ENCODE measurements at places on chromosomes 16 and 17.

- no peak for DNase-seq
Observed at GRCh38 chr17:56897646-56898424, 16.0 kb downstream of the TRIM25 start.

DNA sequence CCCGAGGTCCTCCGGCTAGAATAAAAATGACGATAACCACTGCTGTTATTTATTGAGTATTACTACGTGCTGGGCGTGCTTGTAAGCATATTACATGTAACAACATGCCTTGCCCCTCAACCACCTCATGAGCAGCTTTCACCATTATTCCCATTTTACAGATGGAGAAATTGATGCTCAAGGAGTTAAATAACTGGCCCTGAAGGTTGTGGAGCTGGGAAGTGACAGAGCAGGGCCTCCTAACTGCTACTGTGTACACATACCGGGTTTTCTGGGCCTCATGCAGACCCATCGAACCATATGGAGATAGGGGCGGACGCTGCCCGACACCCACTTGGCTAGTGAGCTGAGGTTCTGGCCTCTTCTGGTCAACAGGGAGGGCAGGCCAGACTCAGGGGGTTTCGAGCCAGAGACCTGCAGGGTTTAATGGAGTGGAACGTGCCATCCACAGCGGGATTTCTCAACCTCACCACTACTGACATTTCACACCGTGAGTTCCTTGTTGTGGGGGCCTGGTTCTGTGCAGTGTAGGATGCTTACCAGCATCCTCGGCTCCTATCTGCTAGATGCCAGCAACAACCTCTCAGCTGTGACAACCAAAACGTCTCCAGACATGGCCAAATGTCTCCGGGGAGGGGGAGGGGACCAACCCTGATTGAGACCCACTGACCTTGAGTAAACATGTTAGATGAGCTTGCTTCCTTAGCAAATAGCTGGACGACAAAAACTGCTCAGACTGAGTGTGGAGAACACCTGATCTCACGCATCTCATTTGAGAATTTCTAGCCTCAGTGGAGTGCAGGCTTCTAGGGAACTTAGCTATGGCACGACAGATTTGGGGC lies 432.0 kb downstream of the SLC39A11 start:
- no peak for DNase-seq

DNA sequence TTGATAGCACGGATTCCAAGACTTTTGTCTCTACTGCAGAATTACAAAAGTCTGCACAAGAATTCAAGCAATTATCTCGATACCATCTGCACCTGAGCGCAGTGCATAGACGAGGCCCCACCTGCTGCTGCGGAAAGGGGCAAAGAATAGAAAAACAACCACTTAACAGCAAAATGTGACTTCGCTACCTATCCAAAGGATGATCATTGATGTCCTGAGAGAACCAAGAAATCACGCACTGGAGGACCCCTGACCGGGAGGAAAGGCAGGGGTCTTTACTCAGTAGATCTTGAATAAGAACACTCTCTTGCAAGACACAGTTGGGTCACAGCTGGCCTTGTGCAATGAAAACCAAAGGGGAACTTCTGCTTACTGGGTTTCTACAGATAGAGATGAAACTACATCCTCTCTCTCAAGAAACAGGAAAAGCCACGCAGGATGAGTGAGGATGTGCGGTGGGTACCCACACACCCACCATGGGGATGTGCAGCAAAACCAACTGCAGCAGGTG lies 147.4 kb upstream of the RPH3AL start:
- DNase-seq = no peak

GRCh38 chr17:750431-751037 lies 1.5 kb downstream of the GEMIN4 start:
- DNase-seq = no peak

DNA sequence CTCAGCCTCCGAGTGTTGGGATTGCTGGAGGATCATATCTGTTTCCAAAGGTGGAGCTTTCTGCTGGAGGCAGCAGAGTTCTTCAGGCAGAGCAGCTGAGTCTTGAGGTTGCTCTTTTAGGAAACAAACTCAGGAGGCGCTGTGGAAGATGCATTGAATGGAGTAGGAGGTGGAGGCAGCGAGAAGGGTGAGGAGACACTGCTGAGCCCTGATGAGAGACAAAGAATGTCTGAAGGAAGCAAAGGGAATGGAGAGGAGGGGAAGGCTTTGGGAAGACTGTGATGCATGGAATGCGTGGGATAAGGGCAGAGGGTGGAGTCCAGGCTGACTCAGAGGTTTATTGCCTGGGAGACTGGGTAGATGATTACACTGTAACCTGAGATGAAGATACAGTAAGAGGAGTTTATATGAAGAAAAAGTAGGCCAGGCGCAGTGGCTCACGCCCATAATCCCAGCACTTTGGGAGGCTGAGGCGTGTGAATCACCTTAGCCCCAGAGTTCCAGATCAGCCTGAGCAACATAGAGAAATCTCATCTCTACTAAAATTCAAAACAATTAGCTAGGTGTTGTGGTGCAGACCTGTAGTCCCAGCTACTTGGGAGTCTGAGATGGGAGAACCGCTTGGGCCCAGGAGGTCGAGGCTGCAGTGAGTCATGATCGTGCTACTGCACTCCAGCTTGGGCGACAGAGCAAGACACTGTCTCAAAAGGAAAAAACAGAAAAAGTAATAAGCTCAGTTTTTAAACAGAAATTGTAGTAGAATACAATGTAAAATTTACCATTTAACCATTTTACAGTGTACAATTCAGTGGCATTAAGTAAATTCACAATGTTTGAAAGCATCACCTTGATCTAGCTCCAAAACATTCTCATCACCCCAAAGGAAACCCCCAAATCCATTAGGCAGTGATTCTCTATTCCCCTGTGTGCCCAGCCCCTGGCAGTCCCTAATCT lies 17.8 kb upstream of the TMEM219 start:
- DNase-seq = no peak

DNA sequence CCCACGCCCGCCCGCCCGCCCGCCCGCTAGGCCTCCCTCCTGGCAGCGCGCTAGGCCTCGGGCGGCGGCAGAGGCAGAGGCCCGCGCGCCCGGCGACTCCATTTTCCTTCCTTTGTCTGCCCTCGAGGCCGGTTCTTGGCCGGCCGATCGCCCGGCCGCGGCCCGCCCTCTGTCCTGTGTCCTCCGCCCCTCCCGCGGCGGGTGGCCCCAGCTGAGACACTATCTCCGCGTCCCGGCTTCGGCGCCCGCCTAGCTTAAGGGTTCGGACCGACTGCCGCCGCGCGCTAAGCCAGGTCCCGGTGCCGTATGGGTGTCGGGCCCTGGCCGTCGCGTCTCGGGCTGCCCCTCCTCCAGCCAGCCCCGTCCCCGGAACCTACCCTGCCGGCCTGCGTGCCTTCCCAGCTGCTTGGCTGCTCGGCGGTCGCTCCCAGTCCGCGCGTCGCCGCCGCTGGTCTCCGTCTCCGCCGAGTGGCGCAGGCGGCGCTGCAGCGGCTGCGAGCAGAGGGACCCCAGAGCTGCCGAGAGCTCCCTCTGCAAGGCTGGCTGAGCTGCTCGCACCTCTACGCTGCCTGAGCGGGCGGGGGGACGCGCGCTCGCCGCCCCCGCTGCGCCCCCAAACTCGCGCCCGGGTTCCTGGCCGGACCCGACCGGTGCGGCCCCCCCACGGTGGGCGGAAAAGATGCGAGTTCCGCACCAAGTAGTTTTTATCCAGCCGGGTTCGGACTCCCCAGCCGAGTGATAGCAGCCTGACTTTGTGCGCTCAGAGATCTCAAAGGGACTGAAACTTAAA lies 787 bp downstream of the CTCF start:
- DNase-seq = no peak

- DNase-seq = no peak
Observed at GRCh38 chr17:13359774-13360173, 242.0 kb downstream of the HS3ST3A1 start.

- no peak for DNase-seq
Observed at GRCh38 chr17:72125226-72125651, 4.4 kb downstream of the SOX9 start.

- no peak for DNase-seq
Observed at GRCh38 chr16:71972356-71972755, 27.8 kb downstream of the PKD1L3 start.

GRCh38 chr16:30838876-30839471 lies 52.0 kb upstream of the ZNF629 start:
- no peak for DNase-seq

DNA sequence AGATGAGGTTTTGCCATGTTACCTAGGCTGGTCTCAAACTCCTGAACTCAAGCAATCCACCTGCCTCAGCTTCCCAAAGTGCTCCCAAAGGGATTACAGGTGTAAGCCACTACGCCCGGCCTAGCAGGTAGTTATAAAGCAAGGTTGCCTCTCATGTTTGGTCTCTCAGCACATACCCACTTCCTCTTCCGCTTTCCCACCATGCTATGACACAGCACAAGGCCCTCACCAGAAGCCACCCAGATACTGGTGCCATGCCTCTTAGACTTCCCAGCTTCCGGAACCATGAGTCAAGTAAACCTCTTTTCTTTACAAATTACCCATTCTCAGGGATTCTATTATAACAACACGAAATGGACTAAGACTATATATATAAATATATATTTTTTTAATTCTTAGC lies 143.6 kb downstream of the COPRS start:
- DNase-seq = no peak

DNA sequence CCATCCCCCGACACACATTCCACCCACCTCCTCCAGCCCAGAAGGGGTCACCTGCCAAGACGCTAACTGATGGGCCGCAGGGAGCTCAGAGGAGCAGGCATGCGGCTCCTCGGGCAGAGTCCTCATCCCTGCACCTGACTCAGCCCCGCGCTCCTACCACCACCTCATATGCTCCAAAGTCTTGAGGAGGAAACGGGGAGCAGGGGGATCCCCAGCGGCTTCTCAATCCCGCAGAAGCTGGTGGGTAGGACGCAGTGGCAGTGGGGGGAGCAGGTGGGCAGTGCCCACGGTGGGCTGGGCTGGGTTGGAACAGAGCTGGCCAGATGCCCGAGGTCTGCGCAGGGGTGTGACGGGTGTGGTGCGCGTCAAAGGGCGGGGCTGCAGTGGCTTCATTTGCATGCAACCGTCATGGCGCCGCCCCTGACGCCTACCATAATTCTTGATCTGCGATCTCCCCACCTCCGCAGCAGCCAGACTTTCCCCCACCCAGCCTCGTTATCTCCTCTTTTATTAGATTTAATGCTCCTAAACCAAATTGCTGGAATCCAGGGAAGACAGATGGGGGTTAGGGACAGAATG lies 39.0 kb upstream of the EMP2 start:
- no peak for DNase-seq

GRCh38 chr17:14310101-14310500 lies 9.2 kb downstream of the HS3ST3B1 start:
- no peak for DNase-seq

GRCh38 chr17:50177983-50178834 lies 12.4 kb downstream of the SGCA start:
- DNase-seq = no peak

DNA sequence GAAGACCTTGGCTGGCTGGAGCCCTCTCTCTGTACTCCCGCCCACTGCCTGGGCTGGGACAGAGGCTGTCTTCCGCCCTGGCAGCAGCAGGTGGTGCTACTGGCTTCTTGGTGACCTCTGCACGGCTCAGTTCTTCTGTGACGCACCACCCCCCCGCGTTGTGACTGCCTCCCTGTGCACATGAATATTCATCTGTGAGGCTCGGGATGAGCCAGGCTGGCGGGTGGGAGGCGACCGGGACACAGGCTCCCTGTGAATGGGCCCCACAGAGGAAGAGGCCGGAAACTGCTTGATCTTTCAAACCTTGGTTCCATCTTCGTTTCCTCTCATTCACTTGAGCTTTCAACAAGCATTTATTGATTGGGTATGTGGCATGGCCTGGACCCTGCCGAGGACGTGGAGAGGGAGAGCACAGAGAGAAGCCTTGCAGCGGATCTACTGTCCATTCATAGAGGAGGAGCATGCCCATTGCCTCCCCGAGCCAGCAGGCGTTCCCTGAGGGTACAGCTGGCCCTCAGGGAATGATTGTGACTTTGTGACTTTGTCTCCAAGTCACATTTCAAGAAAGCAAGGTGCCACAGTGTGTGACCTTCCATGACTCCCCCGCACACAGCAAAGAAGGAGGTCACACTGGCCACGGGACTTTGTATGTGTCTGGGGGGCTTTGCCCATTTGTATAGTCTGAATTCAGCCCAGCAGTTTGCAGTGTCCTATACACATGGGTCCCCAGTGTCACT lies 45.0 kb downstream of the B9D1 start:
- no peak for DNase-seq

DNA sequence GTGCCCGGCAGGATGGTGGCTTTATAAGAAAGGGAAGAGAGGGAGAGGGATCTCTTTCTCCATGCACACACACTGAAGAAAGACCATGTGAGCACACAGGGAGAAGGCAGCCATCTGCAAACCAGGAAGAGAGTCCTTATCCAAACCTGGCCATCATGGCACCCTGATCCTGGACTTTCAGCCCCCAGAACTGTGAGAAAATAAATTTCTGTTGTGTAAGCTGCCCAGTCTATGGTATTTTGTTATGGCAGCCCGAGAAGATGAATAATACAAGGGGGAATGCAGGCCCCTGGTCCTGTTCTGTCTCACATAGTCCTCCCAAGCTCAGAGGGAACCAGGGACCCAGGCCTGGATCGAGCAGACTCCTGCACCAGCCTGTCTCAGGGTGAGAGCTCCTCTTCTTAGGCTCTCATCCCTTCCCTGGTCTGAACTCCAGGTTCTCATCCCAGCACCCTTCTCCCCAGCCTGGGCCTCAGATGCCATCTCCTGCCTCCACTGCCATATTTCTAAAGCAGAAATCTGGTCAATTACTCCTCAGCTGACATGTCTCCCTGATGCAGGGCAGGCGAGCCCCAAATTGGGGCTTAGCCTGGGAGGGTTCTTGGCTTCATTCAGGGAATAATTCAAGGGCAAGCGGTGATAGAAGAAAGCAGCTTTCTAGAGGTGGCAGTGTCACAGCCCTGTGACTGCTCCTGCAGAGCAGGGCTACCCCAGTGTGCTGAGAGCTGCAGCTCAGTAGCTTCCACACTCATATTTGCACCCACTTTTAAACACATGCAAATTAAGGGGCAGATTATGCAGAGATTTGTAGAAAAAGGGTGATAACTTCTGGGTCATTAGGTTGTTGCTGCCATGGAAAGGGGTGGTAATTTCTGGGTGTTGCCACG lies 28.8 kb downstream of the IGFBP4 start:
- no peak for DNase-seq

- DNase-seq = no peak
Observed at GRCh38 chr16:68493412-68494070, 45.2 kb upstream of the SMPD3 start.

GRCh38 chr17:10292057-10292937 lies 80.5 kb downstream of the MYH13 start:
- no peak for DNase-seq

- no peak for DNase-seq
Observed at GRCh38 chr16:88988980-88989811, 12.2 kb upstream of the CBFA2T3 start.

GRCh38 chr16:67082891-67083290 lies 26.9 kb upstream of the PHAF1 start:
- no peak for DNase-seq

GRCh38 chr17:1244606-1245012 lies 25.6 kb upstream of the BHLHA9 start:
- no peak for DNase-seq

GRCh38 chr16:4682616-4683254 lies 10.6 kb upstream of the NUDT16L1 start:
- no peak for DNase-seq
